ENCODE measurements at places on chromosomes 11 and 22.

DNA sequence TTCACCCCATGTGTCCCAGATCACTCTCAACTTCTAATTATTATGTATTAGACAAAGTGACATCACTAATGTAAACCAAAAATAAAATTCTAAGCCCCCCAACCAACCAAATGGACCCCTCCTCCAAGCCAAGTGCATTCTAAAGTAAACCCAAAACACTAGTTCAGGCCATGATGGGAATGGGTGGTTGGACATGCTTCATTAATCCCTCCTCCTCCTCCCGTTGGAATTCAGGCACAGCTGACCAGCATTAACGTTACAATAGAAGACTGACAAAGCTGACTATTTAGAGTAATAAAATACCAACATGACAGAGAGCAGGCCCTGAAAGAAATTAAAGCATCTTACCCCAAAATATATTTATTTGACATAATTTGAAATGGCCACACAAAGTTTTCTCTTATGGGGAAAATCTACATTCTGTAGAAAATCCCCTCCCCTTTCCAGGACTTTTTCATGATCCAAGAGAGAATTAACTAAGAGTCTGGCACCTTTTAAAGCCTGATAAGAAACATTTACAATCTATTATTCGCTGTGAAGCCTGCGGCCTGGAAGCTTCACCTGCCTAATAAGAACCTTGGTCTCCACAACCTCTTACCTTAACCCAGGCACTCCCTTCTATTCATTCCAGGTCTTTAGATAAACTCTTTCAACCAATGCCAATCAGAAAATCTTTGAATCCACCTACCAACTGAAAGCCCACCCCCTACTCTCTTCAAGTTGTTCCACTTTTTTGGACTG lies 948.5 kb upstream of the CCDC90B start:
- DNase-seq: no peak

DNA sequence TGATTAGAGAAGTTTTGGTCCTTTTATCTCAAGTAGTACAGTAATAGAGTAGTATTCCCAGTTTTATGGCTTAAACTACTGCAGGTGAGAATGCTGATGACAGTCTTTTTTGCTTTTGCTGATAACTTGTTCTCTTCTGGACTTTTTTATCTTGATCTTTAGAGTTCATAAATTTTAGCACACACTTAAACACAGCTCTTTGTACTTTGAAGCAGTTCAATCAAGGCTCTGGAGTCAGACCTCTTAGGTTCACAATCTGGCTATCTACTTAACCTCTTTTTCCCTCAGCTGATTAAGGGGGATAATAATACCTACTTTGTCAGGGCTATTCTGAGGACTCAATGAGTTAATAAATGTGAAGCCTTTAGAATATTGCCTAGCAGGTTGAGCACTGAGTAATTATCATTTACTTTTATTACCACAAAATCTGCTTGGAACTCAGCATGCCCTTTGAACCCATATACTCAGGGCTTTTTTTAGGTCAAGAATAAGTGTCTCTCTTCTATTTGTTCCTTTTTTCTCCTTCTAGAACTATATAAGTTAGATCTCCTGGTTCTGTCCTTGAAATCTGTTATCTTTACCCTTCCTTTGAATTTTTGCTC lies 51.9 kb downstream of the CSTF3 start:
- DNase-seq: no peak

- no peak for DNase-seq
These were observed 5.2 kb downstream of the SLC25A17 start for GRCh38 chr22:40813912-40814315.

- DNase-seq: no peak
These were observed 130.7 kb upstream of the NECTIN1 start for GRCh38 chr11:119859684-119860083.

DNA sequence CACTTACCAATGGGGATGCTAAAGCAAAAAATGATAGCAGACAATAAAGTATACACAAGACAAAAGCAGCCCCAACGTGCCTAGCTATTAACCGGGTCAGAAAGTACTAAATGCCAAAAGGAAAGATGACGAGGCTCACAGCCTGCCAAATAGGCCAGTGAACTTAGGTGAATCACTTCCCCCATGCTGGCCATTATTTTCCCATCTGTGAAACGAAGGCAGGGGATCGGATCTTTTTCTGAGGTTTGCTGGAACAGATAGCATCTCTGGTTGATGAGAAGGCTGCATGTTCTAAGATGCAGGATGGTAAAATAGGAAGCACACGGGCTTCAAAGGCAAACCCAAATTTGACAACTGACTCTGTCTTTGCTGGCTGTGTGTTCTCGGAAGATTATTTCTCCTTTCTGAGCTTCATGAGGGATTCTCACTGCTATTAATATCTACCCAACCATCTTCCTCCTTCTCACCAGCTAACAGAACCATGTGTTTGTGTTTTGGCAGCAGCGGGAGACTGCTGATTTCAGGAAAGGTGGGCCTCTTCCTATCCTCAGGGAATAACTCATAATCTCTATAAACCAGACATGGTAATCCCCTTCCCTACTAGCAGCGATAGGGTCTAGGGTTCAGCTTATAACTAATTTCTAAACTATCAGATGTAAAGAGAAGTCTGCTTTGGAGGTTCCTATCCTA lies 390.7 kb downstream of the LARGE1 start:
- no peak for DNase-seq

DNA sequence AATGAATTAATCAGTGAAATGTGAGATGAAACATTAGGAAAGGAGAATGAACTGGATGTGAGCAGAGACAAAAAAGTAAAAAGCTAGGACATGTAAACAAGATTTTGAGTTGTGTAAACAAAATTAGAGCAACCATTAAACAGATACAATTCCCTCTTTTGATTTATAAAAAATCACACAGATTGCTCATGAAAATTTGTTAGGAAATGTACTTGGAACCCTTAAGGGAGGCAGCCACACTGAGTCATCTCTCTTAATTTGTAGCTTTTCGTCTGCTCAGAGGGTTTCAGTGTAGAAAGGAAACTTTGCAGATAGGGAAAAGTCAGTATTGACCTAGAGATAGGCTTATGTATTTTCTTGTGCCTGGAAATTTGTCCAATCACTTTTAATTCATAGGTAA lies 49.6 kb upstream of the ME3 start:
- DNase-seq: no peak

DNA sequence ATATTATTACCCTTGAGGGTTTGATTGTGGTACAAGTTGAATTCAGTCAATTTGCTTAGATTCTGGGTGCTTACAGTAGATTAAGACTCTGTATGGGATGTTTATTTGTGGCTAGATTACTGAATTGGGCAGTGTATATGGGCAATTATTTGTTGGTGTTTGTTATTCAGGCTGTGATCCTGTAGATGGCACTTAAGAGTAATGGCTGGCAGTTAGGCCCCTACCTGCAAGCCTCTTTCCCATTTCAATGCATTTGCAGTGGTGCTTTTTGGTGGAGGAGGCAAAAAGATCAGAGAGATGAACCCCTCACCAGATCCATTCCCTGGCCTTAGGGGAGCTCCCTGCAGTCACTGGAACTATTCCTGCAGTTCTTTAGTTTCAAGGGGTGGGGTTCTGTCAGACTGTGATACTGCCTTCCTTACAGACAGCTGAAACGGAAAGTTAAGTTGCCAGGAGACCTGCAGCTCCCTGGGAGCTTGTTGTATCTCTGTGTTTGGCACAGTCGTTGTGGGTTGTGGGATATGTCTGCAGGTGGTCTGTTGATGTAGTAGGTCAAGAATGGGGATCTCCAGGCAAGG lies 199.5 kb downstream of the AASDHPPT start:
- no peak for DNase-seq

DNA sequence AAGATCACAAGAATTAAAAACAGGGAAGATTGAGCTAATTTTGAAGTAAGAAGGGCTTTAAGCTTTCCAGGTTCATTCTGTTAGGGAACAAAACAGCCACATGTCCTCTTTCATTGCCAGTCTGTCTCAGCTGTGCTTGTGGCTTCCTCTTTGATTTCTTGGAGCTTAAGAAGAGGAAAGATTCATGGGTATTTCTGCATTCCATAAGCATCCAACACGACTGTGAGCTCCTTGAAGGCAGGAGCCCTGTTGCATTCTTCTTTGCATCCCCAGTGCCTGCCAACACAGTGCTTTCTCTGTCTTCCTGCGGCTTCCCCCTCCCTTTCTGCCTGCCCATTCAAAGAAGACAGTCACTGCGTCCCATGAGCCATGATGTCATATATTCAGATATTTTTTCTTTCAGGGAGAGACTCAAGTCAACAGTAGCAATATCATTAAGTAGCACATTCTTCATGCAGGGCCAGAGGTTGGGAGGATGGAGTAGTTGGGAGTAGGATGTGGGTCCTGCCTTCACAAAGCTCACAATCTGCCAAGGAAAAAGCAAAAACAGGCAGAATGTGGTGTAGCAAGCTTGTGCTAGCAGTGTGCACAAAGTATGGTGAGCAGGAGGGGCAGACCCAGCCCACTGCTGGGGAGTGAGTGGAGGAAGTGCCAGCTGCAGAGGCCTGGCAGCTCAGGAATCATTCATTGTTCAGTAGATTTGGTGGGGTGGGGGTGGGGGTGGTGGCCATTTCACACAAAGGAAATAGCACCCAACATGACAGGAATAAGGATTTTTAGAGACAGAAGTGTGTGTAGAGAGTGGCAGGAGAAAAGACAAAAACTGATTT lies 162.1 kb upstream of the RASSF10 start:
- DNase-seq: no peak

DNA sequence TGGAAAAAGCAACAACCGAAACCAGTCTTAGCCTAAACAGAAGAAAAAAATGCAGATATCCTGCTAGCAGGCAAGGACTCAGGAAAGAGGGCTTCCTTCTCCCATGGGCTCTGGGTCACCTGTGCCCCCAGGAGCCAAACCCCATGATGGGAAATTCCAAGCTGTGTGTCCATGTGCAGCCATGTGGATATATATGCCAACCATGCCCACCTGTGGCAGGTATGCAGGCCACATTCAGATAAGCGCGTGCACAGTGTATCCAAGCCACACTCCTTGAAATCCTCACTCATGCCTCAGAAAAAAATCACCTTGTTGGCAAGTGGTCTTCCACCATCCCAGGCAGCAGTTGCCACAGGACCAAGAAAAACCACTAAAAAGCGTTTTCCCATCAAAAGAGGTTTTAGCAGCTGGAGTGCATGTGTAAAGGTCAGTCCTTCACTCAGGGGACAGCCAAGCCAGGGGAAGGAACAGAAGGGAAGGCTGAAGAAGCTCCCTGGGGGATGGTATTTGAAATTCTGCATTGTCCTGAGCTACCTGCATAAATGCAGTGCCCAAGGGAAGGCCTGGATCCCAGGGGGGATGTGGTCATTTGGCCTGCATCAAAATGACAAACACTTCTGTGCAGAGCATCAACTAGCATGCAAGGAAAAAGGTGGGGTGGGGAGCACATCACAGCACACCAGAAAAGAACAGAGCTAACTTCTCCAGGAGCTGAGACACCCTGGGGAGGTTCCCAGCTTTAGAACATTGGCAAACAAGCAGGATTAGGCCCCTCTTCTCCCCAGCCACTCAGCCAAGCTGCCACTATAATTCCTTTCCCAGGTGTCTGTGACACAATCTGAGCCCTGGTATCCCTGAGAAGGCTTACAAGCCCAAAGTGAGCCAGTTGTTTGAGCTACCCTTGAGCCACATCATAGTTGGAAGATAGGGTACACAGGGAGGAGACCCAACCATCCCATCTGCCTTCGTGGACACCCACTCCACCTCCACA lies 76.2 kb downstream of the GALNT18 start:
- no peak for DNase-seq

- no peak for DNase-seq
These were observed 38.3 kb downstream of the TSPAN18 start for GRCh38 chr11:44765026-44765595.

DNA sequence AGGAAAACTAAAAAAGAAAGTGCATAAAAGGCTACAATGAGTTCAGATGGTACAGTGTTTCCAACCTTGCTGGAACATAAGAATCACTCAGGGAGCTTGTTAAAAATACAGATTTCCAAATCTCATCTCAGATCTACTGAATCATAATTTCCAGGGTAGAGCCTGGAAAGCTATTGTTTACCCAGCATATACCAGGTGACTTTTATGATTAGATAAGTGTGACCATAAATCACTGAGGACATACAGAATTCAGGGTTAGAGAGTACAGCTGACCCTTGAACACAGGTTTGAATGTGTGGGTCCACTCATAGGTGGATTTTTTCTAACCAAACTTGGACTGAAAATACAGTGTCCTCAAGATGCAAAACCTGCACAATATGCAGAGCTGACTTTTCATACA lies 11.9 kb downstream of the SAAL1 start:
- no peak for DNase-seq

- DNase-seq: no peak
These were observed 12.6 kb downstream of the TNNT3 start for GRCh38 chr11:1932105-1932480.

DNA sequence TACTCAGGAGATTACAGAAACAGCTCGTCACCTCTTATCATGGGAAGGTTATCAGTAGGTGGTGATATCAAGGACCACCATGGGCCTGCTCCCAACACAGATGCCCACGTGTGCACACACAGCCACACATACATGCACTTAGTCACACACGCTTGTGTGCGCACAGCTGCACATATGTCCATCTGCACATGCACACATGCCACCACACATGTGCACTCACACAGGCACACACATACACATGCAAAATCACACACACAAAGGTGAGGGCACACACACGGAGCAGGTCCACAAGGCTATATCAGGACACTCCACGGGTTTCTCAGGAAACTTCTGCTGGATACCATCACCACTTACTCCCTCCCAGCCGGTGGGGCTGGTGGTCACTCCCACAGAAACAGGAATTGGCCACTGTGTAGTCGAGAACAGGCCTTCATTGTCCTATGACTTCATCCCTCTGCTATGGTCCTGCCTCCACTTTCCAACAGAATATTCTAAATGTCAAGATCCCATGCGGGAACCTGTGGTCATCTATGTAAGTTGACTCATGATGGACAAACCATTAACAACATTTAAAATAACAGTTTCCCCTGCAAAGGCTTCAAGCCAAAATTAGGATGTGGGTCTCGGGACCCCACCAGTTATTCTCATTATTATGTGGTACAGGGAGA lies 2.2 kb downstream of the C11orf24 start:
- no peak for DNase-seq

- no peak for DNase-seq
These were observed 36.3 kb downstream of the CD82 start for GRCh38 chr11:44601471-44602370.

- DNase-seq: no peak
These were observed 4461.3 kb upstream of the OR11H1 start for GRCh38 chr22:11066458-11067285.

GRCh38 chr11:83706566-83706965 lies 420.4 kb upstream of the CCDC90B start:
- DNase-seq: no peak

DNA sequence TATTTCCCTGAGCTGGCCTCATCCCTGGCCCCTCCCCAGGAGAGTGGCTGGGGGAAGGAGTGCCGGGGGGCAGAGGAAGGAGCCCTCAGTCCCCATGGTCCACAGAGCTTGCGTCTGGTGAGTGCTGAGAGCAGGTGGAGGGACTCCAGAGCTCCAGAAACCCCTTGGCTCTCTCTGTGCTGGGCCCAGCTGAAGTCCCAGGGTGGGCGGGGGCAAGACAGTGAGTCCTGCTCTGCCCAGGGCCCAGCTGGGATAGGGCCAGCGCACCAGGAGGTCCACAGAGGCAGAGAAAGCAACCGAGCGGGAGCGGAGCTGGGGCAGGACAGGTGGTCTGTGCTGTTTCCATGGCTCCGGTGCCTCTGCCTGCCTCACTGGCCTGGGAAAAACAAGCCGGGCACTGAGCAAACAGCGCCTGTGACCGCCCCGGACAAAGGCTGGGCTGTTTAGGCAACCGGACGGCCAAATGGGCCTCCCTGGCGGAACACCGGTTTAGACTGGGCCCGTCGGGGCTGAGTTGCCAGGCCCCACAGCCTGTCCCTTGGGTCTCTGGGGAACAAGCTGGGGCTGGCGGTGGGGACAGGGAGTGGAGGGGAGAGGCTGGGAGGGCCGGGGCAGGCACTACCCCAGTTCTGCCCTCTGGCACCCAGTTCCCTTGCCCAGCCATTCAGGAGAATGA lies 34.1 kb upstream of the WNT7B start:
- no peak for DNase-seq

Measured in T-helper 2 cell (primary cell).